ENCODE measurements at places on chromosomes 3 and 15.

GRCh38 chr15:95127356-95127755 is 896.0 kb downstream of the MCTP2 start:
- H3K27ac ChIP-seq, result no peak overlapping the region
- H3K4me1 ChIP-seq, result no peaks in the 10 kb centered on the region
- no peak overlapping the region for H3K4me3 ChIP-seq
- H3K27me3 ChIP-seq, result peaks cover 2% of the 10 kb centered on the region
- DNase-seq, result no peak

DNA sequence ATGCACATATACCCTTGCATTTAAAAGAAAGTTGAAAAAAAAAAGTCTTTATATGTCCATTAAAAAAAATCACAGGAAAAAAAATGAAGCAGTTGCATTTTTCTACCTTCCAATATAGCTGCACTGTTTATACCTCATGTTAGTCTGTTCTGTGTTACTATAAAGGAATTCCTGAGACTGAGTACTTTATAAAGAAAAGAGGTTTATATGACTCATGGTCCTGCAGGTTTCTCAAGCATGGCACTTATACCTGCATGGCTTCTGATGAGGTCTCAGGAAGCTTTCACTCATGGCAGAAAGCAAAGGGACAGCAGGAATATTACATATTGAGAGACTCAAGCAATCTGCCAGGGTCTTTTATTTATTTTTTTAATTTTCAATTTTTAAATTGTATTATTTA is 277.2 kb upstream of the BCHE start:
- no peaks in the 10 kb centered on the region for H3K4me1 ChIP-seq
- peaks cover 3% of the 10 kb centered on the region for H3K36me3 ChIP-seq
- DNase-seq, result no peak
- H3K27ac ChIP-seq, result no peak overlapping the region
- peaks cover 3% of the 10 kb centered on the region for H3K27me3 ChIP-seq

DNA sequence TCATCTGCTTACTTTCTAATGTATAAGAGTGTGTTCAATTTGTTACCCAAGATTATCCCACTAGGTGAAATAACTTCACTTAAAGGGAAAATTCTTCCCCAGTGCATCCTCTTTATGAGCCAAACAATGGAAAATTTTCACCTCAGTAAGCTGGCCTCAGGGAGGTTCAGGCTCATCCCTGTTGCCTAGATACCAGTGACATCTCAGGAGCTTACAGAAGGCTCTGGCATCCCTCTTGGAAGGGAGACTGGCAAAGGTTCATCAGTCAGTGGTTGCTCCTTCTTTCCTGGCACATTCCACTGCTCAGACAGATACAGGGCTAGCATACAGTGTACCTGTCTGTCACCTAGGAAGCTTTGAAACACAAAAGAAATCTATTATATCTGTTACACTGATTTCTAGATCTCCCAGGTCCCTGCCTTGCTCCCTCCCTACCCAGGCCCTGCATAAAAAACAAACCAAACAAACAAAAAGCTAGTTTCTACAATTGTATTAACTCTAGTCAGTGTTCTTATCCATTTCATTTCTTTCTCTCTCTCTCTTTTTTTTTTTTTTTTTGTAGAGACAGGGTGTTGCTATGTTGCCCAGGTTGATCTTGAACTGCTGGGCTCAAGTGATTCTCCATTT is 1.7 kb downstream of the IP6K2 start:
- H3K36me3 ChIP-seq, result peaks cover 4% of the 10 kb centered on the region
- H3K4me1 ChIP-seq, result peaks cover 58% of the 10 kb centered on the region
- H3K27ac ChIP-seq, result peak overlapping the region; percentile 98
- peak overlapping the region; percentile 100 for H3K4me3 ChIP-seq

GRCh38 chr3:126807795-126808194 is 103.8 kb downstream of the CHCHD6 start:
- H3K4me1 ChIP-seq, result no peaks in the 10 kb centered on the region
- H3K36me3 ChIP-seq, result no peaks in the 10 kb centered on the region
- H3K27ac ChIP-seq, result no peak overlapping the region
- no peak overlapping the region for H3K4me3 ChIP-seq

DNA sequence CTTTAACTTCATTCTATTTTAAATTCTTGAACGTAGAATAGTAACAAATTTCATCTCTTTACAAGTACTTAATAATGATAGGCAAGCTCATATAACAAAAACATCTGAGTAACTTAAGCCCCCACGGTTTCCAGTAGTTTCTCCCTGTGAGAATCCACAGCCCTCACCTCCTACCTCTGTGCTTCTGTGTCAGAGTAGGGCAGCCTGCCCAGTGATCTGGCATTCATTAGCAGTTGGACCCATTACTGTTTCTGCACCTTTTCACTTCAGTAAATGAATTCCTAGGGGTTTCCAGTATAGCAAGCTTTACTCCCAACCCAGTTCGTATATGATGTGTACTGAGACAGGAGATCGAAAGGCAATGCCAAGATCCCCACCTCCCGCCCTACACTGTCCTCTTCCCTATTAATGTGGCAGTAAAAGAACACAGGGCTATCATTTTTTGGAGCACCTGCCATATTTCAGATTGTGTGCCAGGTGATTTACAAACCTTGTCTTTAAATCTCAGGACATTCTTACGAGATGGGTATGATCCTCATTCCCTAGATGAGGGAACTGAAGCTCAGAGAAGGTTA is 40.8 kb downstream of the EIF2AK4 start:
- H3K27me3 ChIP-seq, result no peaks in the 10 kb centered on the region
- no peak overlapping the region for H3K4me3 ChIP-seq
- peaks cover 62% of the 10 kb centered on the region for H3K36me3 ChIP-seq
- H3K4me1 ChIP-seq, result no peaks in the 10 kb centered on the region
- H3K27ac ChIP-seq, result no peak overlapping the region
- no peak for DNase-seq

DNA sequence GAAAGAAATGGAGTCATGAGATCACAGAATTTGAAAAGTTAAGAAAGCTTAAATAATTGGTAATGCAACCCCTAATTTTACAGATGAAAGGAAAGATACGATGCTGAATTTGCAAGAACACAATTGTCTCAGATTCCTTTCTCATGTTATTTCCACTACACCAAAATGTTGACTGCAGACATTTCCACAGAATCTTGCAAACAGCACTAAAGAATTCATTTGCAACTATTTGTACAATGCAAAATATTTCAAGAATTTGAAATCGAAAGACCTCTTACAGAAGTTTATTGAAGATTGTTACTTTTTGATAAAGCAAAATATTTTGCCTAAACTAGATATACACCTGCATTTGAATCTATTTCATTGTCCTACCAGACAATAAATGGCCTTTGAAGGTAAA is 194.1 kb upstream of the KCNMB2 start:
- no peaks in the 10 kb centered on the region for H3K36me3 ChIP-seq
- no peak overlapping the region for H3K27ac ChIP-seq
- no peaks in the 10 kb centered on the region for H3K4me1 ChIP-seq
- DNase-seq, result no peak
- H3K4me3 ChIP-seq, result no peak overlapping the region

- H3K4me1 ChIP-seq, result peaks cover 13% of the 10 kb centered on the region
- H3K4me3 ChIP-seq, result no peak overlapping the region
- no peak for DNase-seq
- no peaks in the 10 kb centered on the region for H3K27me3 ChIP-seq
- no peaks in the 10 kb centered on the region for H3K36me3 ChIP-seq
Observed at GRCh38 chr3:29354894-29355293, 74.0 kb downstream of the RBMS3 start.

DNA sequence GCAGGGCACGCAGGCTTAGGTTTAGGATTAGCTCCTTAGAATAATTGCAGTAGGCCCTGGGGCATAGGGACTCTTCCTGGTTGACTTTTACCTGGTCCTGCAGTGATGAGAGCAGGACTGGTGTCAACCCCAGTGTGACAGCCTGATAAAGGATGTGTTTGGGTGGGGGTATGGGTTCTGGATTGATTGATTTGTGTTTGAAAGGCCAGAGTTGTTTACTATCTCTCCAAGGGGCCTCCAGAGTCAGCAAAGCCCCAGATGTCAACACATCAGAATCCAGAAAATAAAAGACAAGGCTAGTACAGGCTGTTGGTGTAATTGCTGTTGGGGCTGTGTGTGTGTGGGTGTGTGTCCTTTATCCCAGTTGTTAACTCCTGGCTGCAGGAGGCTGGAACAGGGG is 122.3 kb downstream of the CHRNA7 start:
- no peaks in the 10 kb centered on the region for H3K4me1 ChIP-seq
- H3K27me3 ChIP-seq, result no peaks in the 10 kb centered on the region
- H3K36me3 ChIP-seq, result no peaks in the 10 kb centered on the region

DNA sequence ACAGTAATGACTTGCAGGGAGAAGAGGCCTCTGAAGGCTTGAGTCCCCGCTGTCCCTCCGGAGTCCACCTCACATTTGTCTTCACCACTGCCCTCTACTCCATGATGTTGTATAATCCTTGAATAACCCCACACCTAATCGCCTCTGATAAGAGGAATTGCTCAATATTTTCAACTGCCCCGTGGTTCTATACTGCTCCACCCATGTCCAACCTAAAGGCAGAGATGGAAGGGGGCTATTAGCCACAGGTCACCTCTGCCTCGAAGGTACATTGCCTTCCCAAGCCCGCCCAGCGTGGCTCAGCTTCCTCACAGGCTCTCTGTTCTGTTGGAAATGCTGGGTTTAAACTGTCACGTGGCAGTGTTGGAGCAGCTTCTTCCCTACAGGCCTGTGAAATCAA is 12.4 kb downstream of the TLR9 start:
- H3K27ac ChIP-seq, result no peak overlapping the region
- H3K4me3 ChIP-seq, result no peak overlapping the region
- H3K36me3 ChIP-seq, result peaks cover 59% of the 10 kb centered on the region
- H3K4me1 ChIP-seq, result peaks cover 17% of the 10 kb centered on the region
- peaks cover 2% of the 10 kb centered on the region for H3K27me3 ChIP-seq

DNA sequence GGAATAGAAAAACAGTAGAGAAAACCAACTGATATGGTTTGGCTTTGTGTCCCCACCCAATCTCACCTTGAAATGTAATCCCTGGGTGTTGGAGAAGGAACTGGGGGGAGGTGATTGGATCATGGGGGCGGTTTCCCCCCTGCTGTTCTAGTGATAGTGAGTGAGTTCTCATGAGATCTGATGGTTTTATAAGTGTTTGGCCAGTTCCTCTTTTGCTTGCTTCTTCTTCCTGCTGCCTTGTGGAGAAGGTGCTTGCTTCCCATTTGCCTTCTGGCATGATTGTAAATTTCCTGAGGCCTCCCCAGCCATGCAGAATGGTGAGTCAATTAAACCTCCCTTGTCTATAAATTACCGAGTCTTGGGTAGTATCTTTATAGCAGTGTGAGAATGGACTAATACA is 48.4 kb downstream of the EOMES start:
- H3K4me3 ChIP-seq, result no peak overlapping the region
- H3K36me3 ChIP-seq, result no peaks in the 10 kb centered on the region
- no peaks in the 10 kb centered on the region for H3K4me1 ChIP-seq
- no peak overlapping the region for H3K27ac ChIP-seq
- DNase-seq, result no peak
- no peaks in the 10 kb centered on the region for H3K27me3 ChIP-seq

- H3K27me3 ChIP-seq, result peaks cover 24% of the 10 kb centered on the region
- no peak overlapping the region for H3K27ac ChIP-seq
- DNase-seq, result no peak
- no peak overlapping the region for H3K4me3 ChIP-seq
- H3K4me1 ChIP-seq, result no peaks in the 10 kb centered on the region
- H3K36me3 ChIP-seq, result no peaks in the 10 kb centered on the region
Observed at GRCh38 chr15:96421178-96421601, 90.7 kb downstream of the NR2F2 start.

- peaks cover 2% of the 10 kb centered on the region for H3K27me3 ChIP-seq
- H3K27ac ChIP-seq, result peak overlapping the region; percentile 60
- peaks cover 23% of the 10 kb centered on the region for H3K4me1 ChIP-seq
- H3K4me3 ChIP-seq, result peak overlapping the region; percentile 64
Observed at GRCh38 chr15:34609102-34610057, 25.9 kb upstream of the GOLGA8B start.

DNA sequence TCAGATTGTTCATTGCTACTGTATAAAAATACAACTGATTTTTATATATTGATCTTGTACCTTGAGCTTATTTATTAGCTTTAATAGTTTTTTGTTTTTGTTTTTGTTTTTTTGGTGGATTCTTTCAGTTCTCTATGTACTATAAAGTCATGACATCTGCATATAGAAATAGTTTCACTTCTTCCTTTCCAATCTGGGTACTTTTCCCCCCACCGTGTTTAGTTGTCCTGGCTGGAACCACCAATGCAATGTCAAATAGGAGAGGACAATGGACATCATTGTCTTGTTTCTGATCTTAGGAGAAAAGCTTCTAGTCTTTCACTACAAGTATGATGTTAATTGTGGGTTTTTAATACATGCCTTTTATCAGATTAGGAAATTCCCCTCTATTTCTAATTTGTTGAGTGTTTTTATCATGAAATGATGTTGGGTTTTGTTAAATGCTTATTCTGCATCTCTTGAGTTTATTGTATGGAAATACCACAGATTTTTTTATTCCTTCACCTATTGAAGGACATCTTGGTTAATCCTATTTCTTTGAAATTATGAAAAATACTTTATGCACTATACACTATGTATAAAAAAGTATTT is 2.8 kb upstream of the XCR1 start:
- no peak overlapping the region for H3K4me3 ChIP-seq
- H3K27ac ChIP-seq, result no peak overlapping the region
- no peaks in the 10 kb centered on the region for H3K36me3 ChIP-seq
- H3K27me3 ChIP-seq, result peaks cover 5% of the 10 kb centered on the region

GRCh38 chr3:169340065-169340464 is 323.4 kb downstream of the MECOM start:
- H3K27me3 ChIP-seq, result no peaks in the 10 kb centered on the region
- H3K4me3 ChIP-seq, result no peak overlapping the region
- no peaks in the 10 kb centered on the region for H3K36me3 ChIP-seq

GRCh38 chr3:122691195-122691594 is 10.6 kb downstream of the PARP14 start:
- peaks cover 23% of the 10 kb centered on the region for H3K36me3 ChIP-seq
- no peak for DNase-seq
- no peaks in the 10 kb centered on the region for H3K27me3 ChIP-seq
- peak overlapping the region; percentile 55 for H3K27ac ChIP-seq
- no peak overlapping the region for H3K4me3 ChIP-seq
- peaks cover 20% of the 10 kb centered on the region for H3K4me1 ChIP-seq

- no peak for DNase-seq
- no peak overlapping the region for H3K4me3 ChIP-seq
- H3K27me3 ChIP-seq, result no peaks in the 10 kb centered on the region
- H3K4me1 ChIP-seq, result no peaks in the 10 kb centered on the region
- no peak overlapping the region for H3K27ac ChIP-seq
- peaks cover 30% of the 10 kb centered on the region for H3K36me3 ChIP-seq
Observed at GRCh38 chr15:63729115-63729884, 104.4 kb downstream of the HERC1 start.

DNA sequence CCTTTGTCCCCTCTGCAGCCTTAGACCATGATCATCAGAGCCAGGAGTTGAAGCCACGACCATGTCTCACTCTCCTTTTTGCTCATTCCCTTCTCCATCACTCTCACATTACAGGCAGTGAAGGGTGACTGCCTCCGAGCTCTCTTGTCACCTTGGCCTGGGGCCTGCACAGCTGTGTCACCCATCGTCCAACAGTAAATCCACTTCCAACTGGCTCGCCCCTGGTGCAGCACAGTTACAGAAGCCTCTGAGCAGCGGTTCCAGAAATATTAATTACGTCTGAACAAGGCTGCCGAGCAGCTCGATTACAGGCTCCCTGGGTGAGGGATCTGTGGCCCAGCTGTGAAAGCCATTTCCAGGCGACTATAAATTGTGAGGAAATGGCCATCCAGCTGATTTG is 528.2 kb downstream of the NR2F2 start:
- no peaks in the 10 kb centered on the region for H3K4me1 ChIP-seq
- no peak for DNase-seq
- H3K27ac ChIP-seq, result no peak overlapping the region
- H3K27me3 ChIP-seq, result peaks cover 4% of the 10 kb centered on the region

GRCh38 chr3:11195721-11196332 is 41.5 kb downstream of the HRH1 start:
- H3K4me1 ChIP-seq, result no peaks in the 10 kb centered on the region
- H3K4me3 ChIP-seq, result no peak overlapping the region

- H3K27ac ChIP-seq, result no peak overlapping the region
- DNase-seq, result no peak
- peaks cover 6% of the 10 kb centered on the region for H3K4me1 ChIP-seq
- H3K27me3 ChIP-seq, result no peaks in the 10 kb centered on the region
Observed at GRCh38 chr3:188007897-188008296, 146.1 kb upstream of the LPP start.

Data from immature natural killer cell (primary cell).